LHCN-M2 (cell line): ENCODE measurements at places on chromosomes 7 and 10. TPM values are rescaled to one million over a fixed set of nuclear protein-coding genes. Genes with fewer than 3 reads are reported as not detected.

- DNase-seq = no peak
Measured at GRCh38 chr10:76631036-76631670, 1006.5 kb downstream of the KCNMA1 start.

DNA sequence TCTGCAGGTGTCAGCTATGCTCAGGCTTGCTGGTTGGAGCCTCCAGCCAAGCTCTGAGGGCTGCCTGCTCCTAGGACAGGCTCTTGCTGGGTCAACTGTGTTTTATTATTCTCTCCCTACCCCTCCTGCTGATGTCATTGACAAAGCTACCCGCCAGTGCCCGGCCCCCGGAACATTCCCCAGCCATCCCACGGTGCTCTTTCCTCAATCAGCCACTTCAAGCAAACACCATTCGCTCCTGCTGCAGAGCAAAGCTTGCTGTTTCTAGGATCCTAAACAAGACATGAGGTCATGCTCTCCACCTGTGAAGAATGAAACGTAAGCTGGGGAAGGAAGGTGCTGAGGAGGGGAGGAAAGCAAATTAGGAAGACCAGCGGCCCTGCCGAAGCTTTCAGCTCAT is 2.1 kb upstream of the C10orf71 start:
- no peak for DNase-seq

DNA sequence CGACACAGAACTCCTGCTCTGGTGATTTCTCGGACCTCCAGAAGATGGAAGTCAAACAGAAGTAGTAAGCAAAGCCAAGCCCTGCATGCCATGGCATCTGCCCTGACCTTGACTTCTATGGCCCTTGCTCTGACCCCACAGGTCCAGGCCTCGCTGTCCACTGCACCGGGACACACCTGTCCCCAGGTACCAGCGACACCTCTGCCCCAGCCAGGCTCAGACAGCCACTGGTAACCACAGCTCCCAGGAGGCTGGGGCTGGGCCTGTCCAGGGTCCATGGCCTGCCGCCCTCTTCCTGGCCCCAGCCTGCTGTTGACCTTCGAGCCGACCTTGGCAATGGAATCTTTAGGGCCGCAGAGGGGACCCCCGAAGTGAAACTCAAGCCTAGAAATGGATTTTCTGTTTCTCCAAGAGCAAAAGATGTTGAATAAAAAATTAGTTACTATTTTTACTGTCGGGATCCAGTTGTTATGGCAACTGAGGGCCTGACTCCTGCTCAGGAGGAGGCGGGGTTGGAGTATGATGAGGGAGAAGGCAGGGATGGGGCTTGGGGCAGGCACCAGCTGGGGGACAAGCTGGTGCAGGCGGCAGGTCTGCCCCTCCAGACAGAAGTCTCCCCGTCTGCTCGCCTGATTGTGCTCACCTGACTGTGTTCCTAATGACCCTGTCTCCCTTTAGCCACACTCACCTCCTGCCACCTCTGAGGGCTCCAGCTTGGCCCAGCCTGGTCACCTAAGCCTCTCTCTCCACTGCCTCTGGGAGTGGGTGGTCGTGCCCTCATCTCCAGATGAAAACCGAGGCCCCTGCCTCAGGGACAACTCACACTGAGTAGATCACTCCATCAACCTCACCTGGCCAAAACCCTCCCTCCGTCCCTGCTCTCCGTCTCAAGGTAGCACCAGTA is 4.1 kb upstream of the MMD2 start:
- DNase-seq = no peak

DNA sequence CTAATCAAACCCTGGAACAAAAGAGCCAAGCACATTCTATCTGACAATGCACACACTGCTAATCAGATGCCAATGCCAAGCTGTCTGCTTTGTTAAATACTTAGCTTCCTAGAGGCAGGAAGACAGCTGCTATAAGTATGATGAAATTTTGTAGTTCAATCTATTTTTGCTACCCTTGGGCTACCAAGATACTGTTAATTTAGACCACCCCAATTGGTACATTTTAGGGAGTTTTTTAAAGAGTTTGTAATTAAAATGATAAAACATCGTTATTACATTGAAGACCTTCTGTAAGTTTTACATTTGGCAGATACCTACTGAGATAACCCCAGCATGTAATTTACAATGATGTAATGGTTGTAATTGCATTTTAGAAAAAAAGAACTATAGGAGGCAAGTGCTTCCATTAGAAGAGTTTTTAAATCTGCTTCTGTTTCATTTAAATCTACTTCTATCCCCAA is 268.5 kb downstream of the ADK start:
- DNase-seq = peak; percentile 60

DNA sequence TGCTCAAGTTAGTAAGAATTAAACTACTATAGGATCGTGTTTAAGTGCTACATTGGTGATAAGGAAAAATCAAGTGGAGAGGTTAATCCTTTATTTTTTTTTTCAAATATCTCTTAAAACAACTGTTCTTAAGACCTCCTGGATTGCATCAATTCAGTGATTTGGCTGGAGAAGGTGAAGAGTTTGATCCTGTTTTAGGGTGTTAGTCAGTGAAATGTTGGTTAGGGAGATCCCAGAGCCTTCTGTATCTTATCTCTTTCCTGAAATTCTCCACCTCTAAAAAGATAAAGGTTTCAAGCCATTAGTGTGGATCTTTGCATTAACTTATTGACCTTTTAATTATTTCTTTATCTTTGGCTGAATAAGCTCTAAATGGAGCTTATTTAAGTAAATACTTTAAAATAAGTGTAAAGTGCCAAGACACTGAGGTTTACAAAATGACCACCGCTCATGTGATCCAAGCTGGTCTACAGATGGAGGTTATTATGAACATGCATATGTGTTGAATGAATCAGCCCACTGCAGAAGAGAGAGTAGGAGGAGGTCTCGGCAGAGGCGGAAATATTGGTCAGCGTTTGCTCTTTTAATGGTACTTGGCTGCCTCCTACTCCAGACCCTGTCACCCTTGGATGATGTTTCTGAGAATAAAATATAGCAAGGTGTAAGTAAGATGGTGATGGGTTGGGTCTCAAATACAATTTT is 51.8 kb upstream of the BMPER start:
- DNase-seq = peak; percentile 75

- no peak for DNase-seq
Measured at GRCh38 chr7:145088111-145088745, 252.4 kb upstream of the TPK1 start.

DNA sequence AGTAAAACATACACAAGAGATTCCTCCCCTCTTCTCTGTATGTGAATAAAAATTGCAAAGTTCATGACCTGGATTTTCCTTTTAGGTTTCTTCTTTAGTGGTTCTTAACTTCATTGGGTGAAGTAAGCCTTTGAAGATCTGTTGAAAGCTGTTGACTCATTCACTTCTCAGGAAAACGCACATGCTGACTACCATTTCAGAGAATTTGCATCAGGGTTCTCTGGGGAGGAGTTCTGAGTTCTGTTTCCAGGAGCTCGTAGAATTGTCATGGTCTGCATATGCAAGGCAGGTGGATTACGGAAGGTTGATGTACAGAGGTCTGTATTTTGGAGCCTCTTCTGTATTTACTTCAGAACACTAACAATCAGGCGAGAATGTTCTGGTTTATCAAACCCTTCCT is 962 bp upstream of the SLC26A4 start:
- peak; percentile 70 for DNase-seq

- DNase-seq = no peak
Measured at GRCh38 chr10:132188331-132188730, 1.6 kb downstream of the DPYSL4 start.

GRCh38 chr7:112511451-112512202 is 30.8 kb downstream of the LSMEM1 start:
- DNase-seq = no peak

GRCh38 chr10:92200564-92200963 is 90.3 kb downstream of the CPEB3 start:
- DNase-seq = no peak

The STEAP1B gene
- not detected in 2 replicates for total RNA-seq

The SLC26A4 gene
- total RNA-seq = 34.8 and 59.2 TPM in 2 replicates

The LIPM gene
- total RNA-seq = not detected in 2 replicates

The ARHGEF5 gene
- 1.3 and 1.5 TPM in 2 replicates for total RNA-seq

The CDHR1 gene
- not detected in 2 replicates for total RNA-seq

The SPDYE3 gene
- total RNA-seq = not detected in 2 replicates

The ATOH7 gene
- total RNA-seq = 0.11 TPM in 1 of 2 replicates, not detected in the other

The GBX1 gene
- total RNA-seq = not detected in 2 replicates
